ENCODE measurements at places on chromosomes 4 and X.

- DNase-seq, result no peak
Observed at GRCh38 chr4:110624398-110624780, 1.5 kb upstream of the PITX2 start.

DNA sequence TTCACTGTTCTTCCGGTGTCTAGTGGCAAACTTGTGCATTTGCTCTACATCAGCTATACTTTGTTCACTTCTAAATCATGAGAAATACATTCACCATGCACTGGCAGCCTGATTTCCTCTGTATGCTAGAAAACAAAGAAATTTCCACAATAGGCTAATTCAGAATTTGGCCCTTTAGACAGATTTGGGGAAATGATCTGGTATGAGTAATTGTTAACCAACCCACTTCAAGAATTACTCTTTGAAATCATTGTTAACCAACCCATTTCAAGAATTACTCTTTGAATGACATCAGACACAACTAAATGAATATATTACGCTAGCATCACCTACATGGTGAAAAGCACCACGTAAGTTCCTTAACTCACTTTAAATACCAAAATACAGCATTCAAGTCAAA, 14.6 kb downstream of the APBB2 start:
- DNase-seq, result no peak

- DNase-seq, result no peak
Observed at GRCh38 chrX:128464116-128464515, 411.9 kb upstream of the ACTRT1 start.

DNA sequence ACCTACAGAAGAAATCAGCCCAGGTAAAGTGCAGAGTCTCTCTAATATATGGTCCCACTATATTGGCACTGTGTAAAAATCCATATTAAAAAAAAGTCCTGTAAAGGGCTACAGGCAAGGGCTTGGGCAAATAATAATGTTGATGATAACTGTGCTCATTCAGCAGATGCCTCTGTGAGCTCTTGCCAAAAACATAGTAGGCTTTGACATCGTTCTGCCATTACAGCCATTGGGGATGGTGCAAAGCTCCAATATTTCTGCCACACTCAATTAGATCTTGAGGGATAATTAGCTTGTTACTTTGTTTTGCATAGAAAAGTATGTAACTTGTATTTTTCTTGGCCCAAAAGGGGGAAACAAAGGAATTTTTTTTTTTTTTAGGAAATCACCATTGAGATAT, 645.5 kb upstream of the FAM241A start:
- DNase-seq, result no peak

DNA sequence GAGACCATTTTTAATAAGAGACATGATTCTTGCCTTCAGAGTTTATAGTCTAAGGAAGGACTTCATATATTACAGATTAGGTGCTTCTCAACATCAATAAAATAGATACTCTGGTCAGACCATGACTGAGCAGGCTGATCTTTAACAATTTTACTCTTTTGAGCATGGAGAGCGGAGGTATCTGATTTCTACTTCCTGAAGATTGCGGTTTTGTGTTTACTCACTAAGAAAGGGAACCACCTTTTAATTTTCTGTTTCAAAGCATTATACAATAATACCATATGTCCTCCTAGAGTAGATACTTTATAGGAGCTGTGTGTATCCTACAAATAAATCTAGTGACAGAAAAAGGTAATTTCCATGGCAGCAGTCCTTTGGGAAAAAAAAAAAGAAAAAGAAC, 12.5 kb downstream of the MORC4 start:
- DNase-seq, result no peak

GRCh38 chr4:5203309-5203992, 152.2 kb downstream of the STK32B start:
- DNase-seq, result no peak

DNA sequence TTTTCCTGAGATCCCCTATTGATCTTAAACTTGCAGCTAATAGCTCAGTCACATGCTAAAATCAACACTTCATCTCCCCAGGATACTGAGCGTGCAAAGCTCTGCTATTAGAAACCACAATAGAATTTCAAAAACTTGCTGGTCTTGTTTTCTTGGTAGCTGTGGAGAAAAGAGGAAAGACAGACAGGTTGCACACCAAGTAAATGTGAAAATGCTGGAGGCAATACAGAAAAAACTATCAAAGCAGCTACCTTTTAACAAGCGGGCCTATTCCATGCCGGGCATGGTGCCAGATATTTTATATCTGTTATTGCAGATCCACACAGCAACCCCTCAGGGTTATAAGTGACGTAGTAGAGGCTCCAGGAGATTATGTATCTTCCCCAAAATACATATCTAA, 171.9 kb downstream of the DCTD start:
- no peak for DNase-seq

DNA sequence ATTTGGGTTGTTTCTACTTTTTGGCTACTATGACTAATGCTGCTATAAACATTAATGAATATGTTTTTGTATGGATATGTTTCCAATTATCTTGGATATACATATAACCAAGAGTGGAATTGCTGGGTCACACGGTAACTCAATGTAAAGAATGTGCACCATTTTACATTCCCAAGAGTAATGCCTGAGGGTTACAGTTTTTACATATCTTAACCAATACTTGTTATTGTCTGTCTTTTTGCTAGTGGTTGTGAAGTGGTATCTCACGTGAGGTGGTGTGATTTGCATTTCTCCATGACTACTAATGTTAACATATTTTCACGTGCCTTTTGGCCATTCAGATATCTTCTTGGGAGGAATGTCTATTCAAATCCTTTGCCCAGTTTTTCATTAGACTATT, 200.3 kb upstream of the MAB21L2 start:
- DNase-seq, result no peak

GRCh38 chr4:185257086-185257485, 47.7 kb downstream of the SNX25 start:
- no peak for DNase-seq

GRCh38 chr4:141640696-141641095, 4.3 kb downstream of the IL15 start:
- DNase-seq, result no peak

- no peak for DNase-seq
Observed at GRCh38 chr4:10395971-10396580, 61.1 kb downstream of the ZNF518B start.

- DNase-seq, result no peak
Observed at GRCh38 chr4:40040908-40041307, 15.7 kb upstream of the N4BP2 start.

DNA sequence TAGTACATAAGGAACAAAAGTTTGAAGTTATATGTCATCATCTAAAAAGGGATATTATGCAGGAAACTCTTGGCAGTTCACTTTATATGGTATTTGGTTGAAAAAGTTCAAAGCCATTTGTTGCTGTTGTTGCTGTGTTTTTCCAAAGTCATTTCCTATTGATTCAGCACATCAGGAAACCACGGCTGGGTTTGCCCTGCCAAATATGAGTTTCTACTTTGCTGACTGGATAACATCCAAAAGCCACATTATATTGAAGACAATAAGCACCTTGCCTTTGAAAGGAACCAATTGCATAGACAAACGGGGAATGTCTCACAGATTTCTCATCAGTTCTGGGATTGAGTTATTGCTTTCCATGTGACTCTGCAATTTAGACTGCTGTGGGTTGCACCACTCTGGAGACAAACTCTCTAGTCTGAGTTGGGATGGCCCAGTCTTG, 206.1 kb downstream of the SLC39A8 start:
- no peak for DNase-seq

- no peak for DNase-seq
Observed at GRCh38 chr4:113869743-113870375, 108.3 kb upstream of the CAMK2D start.

DNA sequence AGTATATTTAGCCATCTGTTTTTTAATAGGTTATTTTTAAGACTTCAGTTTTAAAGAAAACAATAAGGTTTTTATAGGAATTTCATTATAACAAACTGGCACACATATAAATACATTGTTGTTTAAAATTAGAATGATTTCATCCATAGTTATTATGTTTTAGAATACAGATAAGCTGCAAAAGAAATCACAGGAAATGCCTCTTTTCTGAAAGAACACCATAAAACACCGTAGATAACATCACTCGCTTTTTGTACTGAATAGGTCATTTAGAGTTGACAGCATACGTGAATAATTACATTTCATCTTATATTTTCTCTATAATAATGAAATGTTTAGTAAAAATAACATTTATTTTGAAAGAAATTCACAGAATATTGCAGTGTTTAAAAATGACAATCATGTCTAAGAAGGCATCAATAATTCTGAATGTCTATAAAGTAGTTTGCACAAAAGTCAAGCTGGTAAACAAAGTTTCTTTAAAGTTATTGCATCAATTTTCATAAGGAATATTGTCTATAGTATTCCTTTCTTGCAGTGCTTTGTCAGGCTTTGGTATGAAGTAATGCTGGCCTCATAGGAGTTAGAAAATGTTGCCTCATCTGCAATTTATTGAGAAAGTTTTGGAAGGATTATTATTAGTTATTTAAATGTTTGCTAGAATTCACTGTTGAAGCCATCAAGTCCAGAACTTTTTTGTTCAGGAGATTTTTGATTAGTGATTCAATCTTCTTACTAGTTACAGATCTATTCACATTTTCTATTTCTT, 17.9 kb upstream of the VEGFC start:
- DNase-seq, result no peak

- no peak for DNase-seq
Observed at GRCh38 chr4:26349496-26349895, 28.7 kb downstream of the RBPJ start.

DNA sequence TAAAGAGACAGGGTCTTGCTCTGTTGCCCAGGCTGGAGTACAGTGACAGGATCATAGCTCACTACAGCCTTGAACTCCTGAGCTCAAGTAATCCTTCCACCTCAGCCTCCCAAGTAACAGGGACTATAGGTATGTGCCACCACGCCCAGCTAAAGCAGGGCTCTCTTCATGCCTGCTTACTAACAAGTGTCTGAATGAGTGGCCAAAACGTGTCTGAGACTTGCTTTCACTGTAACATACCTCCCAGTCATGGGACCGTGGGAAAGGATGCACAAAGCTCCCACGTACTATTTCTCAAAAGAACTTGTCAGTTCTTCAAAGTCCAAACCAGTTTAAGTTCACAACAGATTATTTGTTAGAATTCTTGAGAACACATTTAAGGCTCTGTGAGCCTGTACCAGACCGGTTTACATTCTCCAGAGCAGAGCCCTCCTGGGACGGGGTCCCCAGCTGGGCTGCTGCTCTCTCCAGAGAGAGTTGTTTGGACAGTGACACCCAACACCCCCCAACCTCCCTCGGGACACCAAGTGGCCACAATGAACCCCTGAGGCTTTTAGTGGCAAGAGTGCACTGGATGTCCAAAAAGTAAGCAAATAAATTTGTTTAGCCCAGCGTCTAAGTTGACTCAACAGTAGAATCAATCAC, 24.1 kb downstream of the SH3KBP1 start:
- no peak for DNase-seq

DNA sequence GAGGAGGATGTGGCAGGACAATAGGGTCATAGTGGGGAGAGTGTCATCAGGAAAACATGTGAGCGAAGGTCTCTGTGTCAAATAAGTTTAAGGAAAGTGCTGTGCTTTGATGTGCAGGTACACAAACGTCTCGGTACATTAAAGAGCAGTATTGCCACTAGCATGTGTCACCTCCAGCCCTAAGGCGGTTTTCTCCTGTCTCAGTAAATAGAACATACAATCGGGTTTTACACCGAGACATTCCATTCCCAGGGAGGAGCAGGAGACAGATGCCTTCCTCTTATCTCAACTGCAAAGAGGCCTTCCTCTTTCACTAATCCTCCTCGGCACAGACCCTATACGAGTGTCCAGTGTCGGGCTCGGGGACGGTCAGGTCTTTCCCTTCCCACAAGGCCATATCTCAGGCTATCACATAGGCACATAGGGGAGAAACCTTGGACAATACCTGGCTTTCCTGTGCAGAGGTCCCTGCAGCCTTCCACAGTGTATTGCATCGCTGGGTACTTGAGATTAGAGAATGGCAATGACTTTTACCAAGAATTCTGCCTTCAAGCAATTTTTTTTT, 684.5 kb downstream of the PDHA2 start:
- no peak for DNase-seq
